Posterior vena cava (tissue), 2 donors: ENCODE measurements at places on chromosomes 4 and X. TPM values are rescaled to one million over a fixed set of nuclear protein-coding genes. Genes with fewer than 3 reads are reported as not detected.

The TEX13D gene
- total RNA-seq = not detected

The SCRG1 gene
- 61.8 TPM for total RNA-seq

The F11 gene
- not detected for total RNA-seq

The SLC9B1 gene
- total RNA-seq = 1.4 TPM

The NDP gene
- not detected for total RNA-seq

The NPY2R gene
- not detected for total RNA-seq

GRCh38 chr4:74632634-74633033 is 161.7 kb downstream of the BTC start:
- DNase-seq = peak; percentile 71

DNA sequence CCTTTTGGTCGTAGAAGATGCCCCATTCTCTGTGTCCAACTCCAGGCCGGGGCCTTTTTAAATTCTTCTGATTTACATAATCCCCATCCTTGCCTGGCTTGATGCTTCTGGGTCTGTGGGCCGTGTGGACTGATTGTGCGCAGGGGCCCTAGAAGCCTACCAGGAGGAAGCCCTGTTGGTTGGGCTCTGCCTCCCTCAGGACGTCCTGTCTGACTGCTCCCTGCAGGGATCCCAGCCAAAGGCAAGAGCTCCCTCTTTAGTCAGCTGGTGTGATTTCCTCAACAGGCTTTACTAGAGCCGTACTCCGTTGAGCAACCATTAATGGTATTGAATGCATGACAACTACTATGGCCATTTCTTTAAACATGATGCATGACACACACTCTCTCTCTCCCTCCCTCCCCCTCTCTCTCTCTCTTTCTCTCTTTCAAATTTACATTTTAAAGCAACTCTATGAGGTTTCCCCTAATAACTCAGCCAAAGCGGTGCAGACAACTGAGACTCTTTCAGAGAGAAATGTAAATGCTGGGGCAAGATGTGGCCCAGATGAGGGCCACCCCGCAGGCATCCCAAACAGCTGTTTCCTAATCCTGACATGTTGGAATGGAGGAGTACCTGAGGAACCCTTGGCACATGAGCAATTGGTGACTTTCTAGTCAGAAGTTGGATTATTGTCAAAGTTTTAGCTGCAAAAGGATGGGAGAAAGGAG is 117.3 kb downstream of the DRD5 start:
- no peak for DNase-seq

- no peak for DNase-seq
Measured at GRCh38 chrX:104343428-104344129, 88.8 kb upstream of the ESX1 start.

DNA sequence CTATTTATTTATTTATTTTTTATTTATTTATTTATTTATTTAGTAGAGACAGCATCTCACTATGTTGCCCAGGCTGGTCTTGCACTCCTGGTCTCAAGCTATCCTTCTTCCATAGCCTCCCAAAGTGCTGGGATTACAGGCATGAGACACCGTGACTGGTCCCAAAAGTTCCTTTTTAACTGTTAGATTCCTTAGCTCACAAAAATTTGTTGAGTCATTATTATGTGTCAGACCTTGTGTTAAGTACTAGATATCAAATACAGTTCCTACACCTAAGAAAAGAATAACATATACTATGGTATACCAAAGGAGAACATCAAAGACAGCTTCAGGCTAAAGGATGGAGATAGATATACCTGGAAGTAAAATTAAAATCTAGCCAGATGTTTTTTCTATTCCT is 11.6 kb downstream of the FGA start:
- DNase-seq = no peak

GRCh38 chr4:121728798-121729226 is 32.0 kb upstream of the ANXA5 start:
- DNase-seq = no peak

GRCh38 chrX:51598899-51599298 is 19.8 kb downstream of the CENPVL3 start:
- DNase-seq = no peak

- no peak for DNase-seq
Measured at GRCh38 chrX:130110379-130111219, at the start of gene ELF4. Gene ELF4 (minus strand): TSS chrX:130110497. CDS start chrX:130081330, 29,167 bp downstream.

GRCh38 chr4:184174571-184175488 is 42.8 kb downstream of the ENPP6 start:
- DNase-seq = no peak

- no peak for DNase-seq
Measured at GRCh38 chr4:169200361-169201030, 70.3 kb downstream of the SH3RF1 start.

DNA sequence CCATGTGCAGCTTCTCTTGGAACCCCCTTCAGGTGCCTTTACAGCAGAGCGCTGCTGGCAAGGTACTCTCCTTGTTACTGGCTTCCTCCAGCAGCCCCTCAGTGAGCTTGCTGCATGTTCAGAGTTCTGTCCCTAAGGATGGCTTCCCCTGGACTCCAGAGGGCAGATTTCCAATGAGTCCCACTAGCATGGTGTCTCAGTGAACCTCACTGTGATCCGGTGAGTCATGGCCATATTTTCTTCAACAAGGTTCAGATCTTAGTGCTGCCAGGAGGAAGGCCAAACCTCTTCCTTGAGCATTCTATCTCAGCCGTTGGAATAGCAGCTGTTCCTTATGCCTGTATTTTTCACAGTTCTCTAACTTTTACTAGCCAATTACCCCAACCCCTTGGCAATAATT is 98.8 kb downstream of the CASK start:
- no peak for DNase-seq
